A172 (cell line): ENCODE measurements at places on chromosomes 7 and 10. TPM values are rescaled to one million over a fixed set of nuclear protein-coding genes. Genes with fewer than 3 reads are reported as not detected.
A peak's percentile ranks its signal among the peaks of the same experiment; 100 is the strongest.

The SLC35G1 gene
- total RNA-seq, result 5.3 and 6.0 TPM in 2 replicates

The TAS2R5 gene
- total RNA-seq, result 0.10 TPM in 1 of 2 replicates, not detected in the other

The NUP205 gene
- 71.2 and 75.4 TPM in 2 replicates for total RNA-seq

The AKR1C4 gene
- total RNA-seq, result not detected in 2 replicates

GRCh38 chr7:148232784-148233183 is 357.8 kb upstream of the C7orf33 start:
- DNase-seq, result no peak

DNA sequence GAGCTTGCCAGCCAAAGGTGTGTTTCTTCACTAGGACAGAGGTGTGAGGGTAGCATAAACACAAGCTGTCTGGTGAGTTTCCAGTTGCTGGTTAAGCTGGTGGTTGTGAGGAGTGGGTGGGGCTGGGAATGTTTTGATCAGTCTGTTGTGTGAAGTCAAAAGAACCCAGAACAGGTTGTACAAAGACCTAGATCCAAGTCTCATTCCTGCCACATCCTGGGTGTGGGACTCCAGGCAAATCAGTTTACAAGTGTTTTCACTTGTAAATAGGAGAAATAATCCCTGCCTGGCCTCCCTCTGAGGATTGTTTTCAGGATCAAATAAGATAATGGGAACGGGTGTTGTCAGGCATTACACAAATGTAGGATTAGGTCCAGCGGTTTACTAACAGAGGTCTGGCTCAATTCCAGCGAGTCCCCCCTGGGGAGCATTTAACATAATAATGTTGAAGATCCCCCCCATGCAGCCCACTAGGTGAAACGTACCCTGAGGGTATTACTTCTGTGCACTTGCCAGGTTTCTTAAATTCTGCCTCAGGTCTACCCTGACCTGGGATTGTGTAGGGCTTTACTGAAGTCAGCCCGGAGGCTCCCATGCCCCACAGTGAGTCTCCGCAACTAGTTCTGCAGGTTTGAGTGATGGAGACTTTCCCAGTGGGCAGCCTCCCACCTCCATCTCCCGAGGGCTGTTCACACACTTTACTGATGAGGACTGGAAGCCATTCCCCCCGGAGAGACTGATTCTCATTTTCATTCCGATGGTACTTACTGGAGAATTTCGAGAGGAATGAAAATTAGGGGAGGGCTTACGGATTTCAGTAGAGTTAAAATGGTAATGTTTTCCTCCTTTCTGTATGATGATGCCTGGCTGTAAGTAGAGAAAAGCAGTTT is 2.7 kb upstream of the FRAT2 start:
- no peak for DNase-seq

The PTPN20 gene
- total RNA-seq, result not detected in 2 replicates

DNA sequence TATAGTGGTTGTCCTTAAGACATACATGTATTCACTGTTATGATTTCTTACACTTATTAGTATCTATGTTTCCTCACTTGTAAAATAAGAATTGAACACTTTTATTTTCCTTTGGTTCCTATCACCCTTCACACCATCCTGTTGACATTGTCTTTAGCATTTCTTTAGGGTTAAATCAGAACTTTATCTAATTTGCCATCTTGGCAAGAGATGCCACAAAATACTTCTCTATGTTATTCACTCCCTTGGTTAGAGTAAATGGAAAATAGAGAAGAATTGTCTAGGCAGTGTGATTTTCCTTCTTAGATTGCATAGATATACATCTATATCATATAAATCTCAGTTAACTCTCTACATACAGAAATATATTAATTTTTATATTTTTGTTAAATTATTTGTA is 204.7 kb downstream of the SEMA3D start:
- no peak for DNase-seq

DNA sequence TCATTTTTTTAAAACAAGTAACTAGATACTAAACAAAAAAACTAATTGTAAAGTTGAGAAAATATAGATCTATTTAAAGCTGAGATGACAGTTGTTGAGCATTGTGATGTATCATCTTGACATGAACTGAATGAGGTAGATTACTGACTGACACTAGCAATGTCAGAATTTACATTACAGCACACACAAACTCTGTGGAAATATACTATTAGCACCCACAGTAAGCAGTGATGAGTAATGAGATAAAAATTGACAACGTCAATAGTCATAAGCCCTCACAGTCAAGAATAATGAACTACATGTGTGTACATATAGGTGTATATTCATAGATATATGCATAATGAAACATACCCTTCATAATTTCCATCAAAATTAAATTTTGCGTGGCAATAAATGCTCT is 368.4 kb downstream of the TFEC start:
- DNase-seq, result no peak

- no peak for DNase-seq
These were observed 20.0 kb downstream of the GUSB start for GRCh38 chr7:65962033-65962432.

The MYO1G gene
- 0.76 and 1.6 TPM in 2 replicates for total RNA-seq

The PPP1R3C gene
- 11.8 and 18.0 TPM in 2 replicates for total RNA-seq

The LBX1 gene
- total RNA-seq, result 1.1 and 1.2 TPM in 2 replicates

- no peak for DNase-seq
These were observed 129.1 kb downstream of the LRRC4 start for GRCh38 chr7:127901895-127902703.

GRCh38 chr10:509361-510102 is 179.9 kb downstream of the DIP2C start:
- DNase-seq, result no peak

- no peak for DNase-seq
These were observed 194.2 kb downstream of the SLC25A13 start for GRCh38 chr7:96127746-96128145.

DNA sequence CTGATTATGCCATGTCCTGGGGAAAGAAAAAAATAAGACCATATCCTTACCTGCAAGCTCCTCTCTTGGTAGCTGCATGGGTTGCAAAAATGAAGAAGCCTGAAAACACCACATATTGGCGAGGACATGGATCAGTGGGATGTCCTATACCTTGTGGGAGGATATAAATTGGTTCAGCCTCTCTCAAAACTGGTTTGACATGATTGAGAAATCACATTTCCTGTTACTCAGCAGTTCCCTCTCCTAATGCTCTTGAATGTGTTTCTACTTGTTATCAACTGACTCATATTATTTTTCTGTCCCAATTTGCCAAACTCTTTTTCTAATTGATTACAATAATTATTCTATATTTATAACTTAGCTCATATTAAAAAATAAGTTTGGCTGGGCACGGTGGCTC is 380.2 kb downstream of the EXOC4 start:
- peak; percentile 9 for DNase-seq

- no peak for DNase-seq
These were observed 26.4 kb downstream of the KIAA1549 start for GRCh38 chr7:138954545-138955475.

DNA sequence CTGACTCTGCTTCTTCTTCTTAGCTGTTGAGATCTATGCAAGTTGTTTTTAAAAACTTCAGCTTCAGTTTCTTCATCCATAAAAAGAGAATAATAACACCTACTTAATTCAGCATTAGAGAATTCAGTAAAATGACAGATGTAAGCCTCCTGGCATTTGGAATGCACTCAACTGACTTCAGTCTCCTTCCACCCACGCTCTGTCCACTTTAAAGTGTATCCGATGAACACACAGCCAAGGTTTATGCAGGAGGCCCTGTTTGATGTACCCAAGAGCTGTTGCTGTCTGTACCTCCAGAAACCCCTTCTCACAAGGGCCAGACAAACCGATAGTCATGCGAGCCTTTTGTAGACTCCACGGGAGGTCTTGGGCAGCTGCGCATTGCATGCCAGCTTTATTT is 27.1 kb upstream of the SLC35B4 start:
- DNase-seq, result no peak

GRCh38 chr7:85154282-85154937 is 32.4 kb downstream of the SEMA3D start:
- DNase-seq, result no peak

GRCh38 chr7:55133630-55134358 is 115.0 kb downstream of the EGFR start:
- peak; percentile 100 for DNase-seq

The OR6V1 gene
- total RNA-seq, result not detected in 2 replicates

The PAX2 gene
- total RNA-seq, result 0.07 TPM in 1 of 2 replicates, not detected in the other

DNA sequence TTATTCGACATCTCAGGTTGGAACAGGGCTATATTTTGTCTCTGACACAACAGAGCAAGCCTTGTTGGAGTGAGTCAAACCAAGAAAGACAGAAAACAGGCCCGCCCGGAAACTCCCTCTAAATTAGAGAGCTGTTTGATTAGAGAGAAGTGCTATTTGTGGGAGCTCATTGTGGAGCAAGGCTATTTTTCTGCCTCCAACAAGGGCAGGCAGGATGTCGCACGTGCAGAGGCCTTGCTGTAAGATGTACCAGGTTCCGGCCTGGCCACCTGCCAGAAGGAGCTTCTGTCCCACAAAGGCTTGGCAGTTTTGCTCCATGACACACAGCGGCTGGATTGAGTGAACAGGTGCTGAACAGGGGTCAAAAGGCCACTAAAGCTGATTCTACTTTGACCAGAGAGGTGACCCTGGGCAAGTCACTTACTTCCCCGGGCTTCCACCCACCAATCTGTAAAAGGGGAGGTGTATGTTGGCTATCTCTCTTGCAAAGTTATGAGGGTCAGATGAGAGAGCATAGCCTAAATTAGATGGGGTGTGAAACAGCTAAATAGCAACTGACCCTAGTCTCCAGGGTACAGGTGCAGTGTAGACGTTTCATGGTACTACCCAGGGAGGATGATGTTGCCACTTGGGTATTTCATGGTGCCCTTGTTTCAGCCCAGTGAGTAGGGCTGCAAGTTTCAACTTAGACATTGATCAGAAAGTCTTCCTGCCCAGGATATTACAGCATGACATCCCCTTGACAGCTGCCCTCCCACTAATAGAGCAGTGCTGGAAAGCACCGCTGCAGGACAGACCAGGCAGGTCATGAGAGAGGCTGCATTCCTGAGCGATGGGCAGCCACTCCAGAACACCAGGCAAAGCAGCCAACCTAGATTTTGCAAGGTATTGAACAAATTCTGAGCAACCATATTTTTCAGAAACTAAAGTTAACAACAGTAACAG is 62.0 kb downstream of the VSTM4 start:
- DNase-seq, result no peak

GRCh38 chr10:31961277-31962074 is 32.8 kb upstream of the ARHGAP12 start:
- DNase-seq, result peak; percentile 56

- no peak for DNase-seq
These were observed 4.1 kb upstream of the MMD2 start for GRCh38 chr7:4962872-4963775.

The PRXL2A gene
- total RNA-seq, result 28.0 and 31.4 TPM in 2 replicates

DNA sequence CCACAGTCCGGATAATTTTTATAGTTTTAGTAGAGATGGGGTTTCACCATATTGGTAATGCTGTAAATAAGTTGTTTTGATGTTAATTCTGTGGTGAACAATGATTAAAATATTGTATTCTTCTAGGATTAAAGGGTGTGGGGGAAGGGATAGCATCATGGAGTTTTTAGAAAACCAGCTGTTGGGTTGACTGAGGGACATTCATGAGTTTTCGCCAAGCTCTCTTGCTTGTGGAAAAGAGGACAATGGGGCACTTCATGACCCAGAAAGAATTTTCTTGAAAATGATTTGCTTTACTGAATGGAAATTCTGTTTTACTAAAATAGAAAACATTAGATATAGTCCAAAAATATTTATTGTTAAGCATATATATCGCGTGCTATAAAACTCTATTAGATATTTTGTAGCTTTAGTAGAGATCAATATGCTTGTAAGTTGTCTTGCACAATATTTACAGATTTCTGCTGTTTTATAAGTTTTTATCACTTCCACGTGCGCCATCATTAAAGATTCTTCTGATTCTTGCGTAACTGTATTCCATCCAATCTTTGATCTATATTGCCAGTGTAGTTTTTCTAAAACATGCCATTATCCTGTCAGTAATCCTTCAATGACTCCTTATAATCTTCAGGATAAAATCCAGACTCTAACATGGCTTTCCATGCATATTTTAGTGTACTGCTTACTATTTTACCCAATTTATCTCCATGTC is 41.8 kb downstream of the LCOR start:
- no peak for DNase-seq

- DNase-seq, result no peak
These were observed 676.7 kb downstream of the PCDH15 start for GRCh38 chr10:54124209-54124885.

- DNase-seq, result no peak
These were observed 108.0 kb downstream of the UNCX start for GRCh38 chr7:1340461-1341360.

DNA sequence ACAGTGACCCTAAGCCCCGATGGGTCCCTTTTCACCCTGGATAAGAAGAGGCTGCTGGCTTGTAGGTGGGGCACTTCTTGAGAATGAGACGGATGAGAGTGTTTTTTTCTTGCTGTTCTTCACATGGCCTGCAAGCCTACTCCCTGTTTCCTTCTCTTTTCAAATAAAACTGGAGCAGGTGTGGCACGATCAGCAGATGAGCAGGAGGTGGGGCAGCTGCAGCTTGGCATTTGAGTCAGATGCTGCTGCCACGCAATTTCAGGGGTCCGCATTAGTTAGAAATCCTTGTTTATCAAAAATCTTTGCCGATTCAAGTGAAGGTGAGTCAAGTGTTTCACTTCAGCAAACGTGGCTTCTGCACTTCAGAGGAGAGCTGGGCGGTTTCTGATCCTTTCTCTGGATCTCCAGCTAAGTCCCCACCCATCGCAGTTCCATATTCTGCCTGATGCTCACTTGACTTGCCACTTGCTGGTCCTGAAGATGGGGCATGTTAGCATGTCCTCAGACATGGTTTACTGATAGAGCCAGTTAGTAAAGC is 20.8 kb downstream of the WDFY4 start:
- DNase-seq, result no peak

DNA sequence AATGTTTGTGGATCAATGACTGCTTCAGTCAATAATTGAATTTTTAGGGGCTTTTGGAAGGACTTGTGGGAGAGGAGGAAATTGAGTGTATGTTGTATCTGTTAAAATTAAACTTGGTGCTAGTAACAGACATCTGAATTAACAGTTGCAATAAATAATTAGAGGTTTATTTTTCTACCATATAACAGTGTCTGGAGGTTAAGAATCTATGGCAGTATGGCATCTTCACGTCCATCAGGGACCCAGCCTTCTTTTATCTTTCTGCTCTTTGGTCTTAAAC is 72.8 kb upstream of the HABP2 start:
- DNase-seq, result no peak

DNA sequence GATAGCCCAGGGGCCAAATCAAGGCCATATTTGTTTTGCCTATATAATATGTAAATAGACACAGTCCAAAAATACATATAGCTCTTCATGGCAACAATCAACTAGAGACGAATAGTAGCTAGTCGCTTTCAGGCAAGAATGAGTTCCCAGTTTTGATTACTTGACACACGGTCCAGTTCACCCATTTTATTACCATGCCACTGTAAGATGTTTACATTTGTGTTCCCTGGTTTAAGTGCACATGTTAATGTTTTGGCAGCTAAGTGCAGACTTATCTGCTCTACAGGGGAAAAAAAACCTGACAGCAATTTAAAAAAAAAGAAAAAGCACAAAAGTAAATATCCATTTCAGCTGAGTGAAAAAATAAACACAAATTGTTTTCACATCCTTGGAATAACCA is 213.1 kb downstream of the TPK1 start:
- no peak for DNase-seq
